EL (cell line): ENCODE measurements at places on chromosomes 5 and 9.

- DNase-seq, result no peak
Measured at GRCh38 chr9:23582836-23583235, 243.2 kb downstream of the ELAVL2 start.

DNA sequence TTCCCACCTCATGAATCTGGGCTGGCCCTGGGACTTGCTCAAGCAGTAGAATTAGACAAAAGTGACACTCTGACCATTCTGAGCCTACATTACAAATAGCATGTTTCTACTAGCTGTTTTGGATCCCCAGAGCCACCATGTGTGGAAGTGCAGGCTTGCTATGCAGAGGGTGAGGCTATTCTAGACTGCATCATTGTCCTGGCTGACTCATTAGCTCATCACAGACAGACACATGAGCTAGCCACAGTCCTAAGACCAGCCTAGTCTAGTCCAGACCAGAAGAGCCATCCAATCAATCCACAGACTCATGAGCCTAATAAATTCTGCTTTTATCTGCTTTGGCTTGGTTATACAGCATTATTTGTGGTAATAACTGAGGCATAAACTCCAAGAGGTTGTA lies 351.9 kb downstream of the PRELID2 start:
- DNase-seq, result peak; percentile 58

DNA sequence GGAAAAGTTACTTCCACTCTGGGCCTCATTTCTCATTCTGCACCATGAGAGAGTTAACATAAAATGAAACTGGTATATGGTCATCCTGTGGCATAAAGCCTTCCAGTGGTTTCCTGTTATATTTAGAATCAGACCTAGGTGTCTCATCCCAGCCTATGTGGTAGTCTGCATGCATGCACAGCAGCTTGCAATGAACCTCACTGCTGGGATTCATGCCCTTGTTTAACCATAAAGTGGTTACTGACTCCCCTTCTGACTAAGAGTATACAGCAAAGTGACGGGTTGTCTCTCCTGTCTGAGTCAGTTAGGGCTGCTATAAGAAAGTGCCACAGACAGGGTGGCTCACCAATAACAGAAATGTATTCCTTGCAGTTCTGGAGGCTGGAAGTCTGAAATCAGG lies 14.7 kb upstream of the TDRD7 start:
- DNase-seq, result no peak

DNA sequence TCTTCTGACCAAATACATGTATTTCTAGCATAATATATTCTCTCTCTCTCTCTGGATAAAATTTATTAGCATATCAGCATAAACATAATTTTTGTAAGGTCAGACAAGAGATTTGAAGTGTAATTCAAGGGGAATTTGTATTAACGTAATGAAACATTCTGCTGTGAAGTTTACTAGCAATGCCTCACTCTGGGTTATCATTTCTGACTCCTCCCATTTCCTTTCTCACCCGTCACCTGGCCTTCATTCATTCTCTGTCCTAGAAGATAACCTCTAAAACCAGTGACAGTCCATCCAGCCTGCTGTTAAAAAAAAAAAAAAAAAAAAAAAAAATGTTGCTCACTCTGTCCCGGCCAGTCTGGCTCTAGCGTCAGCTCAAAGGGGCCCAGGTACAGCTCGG lies 27.1 kb downstream of the GRAMD2B start:
- DNase-seq, result no peak

- DNase-seq, result no peak
Measured at GRCh38 chr5:111233052-111233374, 8.8 kb downstream of the CAMK4 start.

- DNase-seq, result no peak
Measured at GRCh38 chr9:29039258-29039657, 1466.0 kb upstream of the C9orf72 start.

GRCh38 chr5:1129711-1130055 lies 17.8 kb upstream of the SLC12A7 start:
- no peak for DNase-seq

DNA sequence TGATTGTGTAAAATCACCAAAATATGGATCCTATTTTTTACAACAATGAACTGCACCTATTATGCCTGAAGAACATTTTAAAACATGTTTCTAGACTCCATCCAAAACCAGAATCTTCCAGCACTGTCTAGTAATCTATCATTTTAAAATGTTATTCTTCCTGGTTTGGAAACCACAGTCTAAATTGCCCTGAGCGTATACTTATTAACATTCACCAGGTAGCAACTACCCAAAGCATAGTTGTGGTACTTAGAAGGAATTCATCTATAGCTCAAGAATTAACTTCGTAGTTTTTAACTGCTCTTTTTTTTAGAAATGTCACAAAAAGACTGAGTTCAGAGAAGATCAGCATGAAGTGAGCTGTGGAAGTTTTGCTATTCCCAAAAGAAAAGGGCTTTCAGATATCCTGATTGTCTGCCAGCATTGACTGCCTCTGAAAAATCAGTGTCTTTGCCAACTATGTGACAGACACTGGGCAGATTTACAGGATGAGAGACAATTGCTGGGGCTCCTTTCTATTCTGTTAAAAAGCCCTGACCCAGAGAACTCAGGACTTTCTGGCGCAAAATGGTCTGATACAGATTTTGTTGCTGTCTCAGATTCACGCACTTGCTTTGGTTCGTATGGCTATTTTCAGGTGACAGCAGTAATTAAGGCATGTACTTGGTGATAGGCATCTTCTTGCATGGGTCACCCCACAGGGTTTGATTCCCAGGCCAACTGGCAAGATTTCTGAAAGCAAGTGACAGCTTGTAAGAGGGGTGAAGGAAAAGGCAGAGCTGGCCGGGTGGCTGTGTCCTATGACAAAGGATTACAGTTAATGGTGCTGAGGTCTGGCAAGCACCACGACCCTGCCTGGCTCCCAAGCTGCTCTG lies 152.5 kb upstream of the RAI14 start:
- DNase-seq, result no peak

DNA sequence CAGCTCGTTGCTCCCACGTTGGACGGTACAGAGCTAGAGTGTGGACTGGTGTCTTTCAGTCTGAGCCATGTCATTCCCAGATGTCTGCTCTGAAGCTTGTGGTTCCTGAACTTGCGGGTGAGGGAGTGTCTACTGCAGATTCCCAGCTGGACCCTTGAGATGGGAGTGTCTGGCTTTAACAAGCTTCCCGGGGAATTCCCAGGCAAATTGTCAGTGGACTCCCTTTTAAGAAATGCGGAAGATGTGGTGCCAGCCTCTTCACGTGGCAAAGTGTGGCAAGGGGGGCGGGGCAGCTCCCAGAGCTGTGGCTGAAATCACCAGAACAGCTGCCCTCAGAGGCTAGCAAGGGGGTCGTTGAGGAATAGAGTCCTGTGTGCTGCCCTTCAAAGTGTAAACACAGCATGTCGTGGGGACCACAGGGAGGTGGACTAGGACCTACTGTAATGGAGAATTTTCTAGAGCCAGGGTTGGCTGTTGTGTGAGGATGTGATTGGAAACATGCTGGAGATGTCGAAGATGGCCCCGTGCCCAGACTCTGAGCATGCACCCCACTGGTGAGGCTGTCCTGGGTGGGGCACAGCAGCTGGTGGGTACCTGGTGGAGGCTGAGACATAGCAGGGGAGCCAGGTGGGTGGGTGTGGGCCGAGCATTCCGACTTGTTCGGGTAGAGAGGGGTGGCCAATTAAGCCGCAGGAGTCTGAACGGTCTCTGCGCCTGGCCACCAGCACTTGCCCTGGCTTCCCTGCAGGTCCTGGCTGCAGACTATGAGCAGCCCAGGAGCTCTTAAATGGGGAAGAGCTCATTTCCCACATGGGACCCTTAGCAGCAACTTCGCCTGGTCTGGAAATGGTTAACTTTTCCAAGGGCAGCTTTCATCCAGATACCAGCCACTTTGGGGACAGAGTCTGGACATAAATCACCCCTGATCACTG lies 37.4 kb downstream of the PRRX2 start:
- peak; percentile 89 for DNase-seq

DNA sequence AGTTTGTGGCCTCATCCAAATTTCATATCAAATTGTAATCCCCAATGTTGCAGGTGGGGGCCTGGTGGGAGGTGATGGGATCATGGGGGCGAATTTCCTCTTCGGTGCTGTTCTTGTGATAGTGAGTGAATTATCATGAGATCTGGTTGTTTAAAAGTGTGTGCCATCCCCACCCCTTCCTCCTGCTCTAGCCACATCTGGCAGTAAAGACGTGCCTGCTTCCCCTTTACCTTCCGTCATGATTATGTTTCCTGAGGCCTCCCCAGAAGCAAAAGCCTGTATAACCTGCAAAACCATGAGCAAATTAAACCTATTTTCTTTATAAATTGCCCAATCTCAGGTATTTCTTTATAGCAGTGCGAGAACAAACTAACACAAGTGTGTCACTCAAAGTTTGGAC lies 71.0 kb upstream of the MOCS2 start:
- no peak for DNase-seq

- DNase-seq, result no peak
Measured at GRCh38 chr9:90966031-90966290, 164.3 kb downstream of the SYK start.
